Vagina (tissue), 2 donors: ENCODE measurements at places on chromosomes 13 and 19. TPM values are rescaled to one million over a fixed set of nuclear protein-coding genes. Genes with fewer than 3 reads are reported as not detected.

GRCh38 chr19:5943623-5944022, 29.6 kb downstream of the CAPS start:
- DNase-seq, result no peak

DNA sequence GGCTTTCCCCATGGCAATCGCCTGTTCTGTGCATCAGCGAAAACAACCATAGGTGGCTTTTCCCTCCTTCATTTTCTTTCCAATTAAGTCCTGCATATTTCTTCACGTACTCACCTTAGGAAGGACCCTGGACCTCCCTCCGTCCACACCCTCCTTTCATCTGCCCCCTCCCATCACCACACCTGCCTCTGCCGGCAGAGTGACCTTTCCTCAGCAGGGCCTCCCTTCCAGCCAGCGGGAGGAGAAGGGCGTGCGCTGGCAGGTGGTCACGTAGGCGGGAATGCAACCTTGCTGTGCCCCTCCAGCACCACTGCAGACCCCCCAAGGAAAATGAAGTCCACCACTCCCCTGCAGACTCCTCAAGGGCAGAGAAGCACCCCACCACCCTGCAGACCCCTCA, 61.1 kb downstream of the GSX1 start:
- DNase-seq, result no peak

DNA sequence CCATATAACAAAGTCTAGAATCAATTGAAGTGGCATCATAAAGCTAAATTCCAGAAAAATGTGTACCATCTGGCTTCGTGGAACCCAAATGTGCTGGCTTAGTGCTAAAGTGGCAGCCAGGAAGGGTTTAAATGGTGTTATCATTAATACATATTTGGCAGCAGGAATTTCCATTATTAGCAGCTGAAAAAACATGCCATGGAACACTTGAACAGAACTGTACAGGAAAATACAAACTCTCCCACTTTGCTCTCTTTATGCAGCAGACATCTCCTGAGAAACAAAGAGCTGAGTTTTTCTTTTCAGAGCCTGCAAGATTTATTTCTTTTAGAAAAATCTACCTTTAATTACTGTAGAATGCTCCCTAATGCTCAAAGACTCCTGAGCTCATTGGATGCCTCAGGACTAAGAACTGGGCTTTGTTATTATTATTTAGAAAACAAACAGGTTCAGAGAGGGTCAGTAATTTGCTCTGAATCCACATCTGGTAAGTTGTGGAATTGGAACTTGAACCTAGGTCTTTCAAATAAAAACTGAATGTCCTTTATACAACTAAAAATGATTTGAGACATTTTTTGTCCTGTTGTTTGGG, 179.0 kb downstream of the LACC1 start:
- no peak for DNase-seq

DNA sequence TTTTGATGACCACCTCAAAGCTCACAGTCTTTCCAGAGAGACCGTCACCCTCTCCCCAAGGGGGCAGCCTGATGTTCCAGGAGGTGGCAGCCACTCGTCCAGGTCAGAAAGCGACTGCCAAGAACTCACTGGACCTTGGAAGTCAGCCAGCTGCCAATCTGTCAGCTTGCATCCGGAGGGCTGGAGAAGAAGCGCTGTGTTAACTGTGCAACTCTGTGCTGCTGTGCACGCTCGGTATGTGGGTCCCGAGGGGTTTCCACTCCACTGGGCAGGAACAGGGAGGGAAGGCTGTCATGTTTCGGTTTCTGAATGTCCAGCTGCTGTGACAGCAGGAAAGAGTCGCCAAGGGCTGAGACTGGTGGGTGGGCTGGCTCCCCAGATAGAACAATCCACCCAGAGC, 89.2 kb downstream of the CACNA1A start:
- DNase-seq, result no peak

GRCh38 chr13:28392896-28393505, 101.9 kb downstream of the FLT1 start:
- DNase-seq, result no peak

Gene CRYL1
- total RNA-seq, result 35.4 TPM

DNA sequence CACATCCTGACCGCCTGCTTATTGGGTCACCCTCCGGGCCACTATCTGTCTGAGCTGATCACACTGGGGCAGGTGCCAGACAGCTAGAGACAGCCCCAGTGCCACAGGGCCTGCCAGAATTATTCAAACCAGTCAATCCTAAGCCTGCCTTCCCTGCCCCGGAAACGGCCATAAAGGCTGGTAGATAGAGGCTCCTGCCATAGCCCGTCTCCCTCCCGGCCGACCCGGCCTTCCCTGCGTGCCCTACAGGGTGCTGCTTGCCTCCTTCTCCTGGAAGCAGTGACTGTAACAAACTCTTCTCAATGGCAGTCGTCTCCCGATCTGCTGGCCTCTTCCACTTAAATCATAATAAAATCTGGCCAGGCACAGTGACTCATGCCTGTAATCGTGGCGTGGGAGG, 158.6 kb upstream of the SOX1 start:
- DNase-seq, result peak; percentile 84

DNA sequence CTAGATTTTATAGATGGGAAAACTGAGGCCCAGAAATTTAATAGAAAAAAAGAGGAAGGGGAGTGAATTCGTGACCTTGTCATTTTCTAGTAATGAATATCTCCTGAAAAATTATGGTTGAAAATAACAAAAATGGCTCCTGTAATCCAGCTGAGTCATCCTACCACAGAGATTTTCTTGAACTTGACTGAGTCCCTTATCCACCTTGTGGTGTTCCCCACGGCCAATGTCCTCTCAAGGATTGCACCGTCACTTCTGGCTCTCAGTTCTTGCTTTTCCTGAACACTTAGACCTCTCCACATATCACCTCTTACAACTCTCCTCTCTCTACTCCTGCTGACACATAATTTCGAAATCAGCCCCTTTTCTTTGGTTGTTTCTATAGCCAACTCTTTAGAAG, 1.2 kb upstream of the KATNAL1 start:
- DNase-seq, result no peak

DNA sequence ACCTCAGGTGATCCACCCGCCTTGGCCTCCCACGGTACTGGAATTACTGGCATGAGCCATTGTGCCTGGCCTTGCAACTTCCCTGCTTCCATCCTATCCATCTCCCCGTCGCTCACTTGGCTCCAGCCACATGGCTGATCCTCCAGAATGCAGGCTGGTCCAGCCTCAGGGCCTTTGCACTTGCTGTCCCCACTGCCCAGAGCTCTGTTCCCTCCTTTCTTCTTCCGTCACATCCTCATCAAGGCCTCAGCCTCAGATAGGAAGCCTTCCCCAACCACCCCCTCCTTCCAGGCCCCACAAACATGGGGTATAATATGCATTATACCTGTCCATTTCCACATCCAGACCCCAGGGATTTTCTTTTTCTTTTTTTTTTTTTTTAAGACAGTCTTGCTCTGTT, 16.2 kb downstream of the MAST3 start:
- no peak for DNase-seq

Gene PVR
- total RNA-seq, result 26.0 TPM

Gene MPHOSPH8
- 22.8 TPM for total RNA-seq

Gene CYP2A6
- total RNA-seq, result 2.0 TPM

DNA sequence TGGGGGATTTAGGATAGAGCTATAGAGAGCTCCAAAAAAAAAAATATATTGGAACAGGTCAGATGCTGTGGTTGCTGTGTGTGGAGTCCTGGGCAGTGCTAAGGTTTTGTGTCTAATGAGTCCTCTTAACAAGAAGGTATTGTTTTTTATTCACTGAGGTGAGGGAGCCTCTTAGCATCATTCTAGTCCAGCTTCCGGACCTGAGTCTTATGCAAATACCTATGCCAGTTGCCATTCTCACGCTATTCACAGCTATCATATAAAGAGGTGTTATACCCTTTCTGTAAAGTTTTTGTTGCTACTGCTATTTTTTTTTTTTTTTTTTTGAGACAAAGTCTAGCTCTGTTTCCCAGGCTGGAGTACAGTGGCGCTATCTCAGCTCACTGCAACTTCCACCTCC, 1.4 kb downstream of the NLRP2 start:
- DNase-seq, result no peak

DNA sequence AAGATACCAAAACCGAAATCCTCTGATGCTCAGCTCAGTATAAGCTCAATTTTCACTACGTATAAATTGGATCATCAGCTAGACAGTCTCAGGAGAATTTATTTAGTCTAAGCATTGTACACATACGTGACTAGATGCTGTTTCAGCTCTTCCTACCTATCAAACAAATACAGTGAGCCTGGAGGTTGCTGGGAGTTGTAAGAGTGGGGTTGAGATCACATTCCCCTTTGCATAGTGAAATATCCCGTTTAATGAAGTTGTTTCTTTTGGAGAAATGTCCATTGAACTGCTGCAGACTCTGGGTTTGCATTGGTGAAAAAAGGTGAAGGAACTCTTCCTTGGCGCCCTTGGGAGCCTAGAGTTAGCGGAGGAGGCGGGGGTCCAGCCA, 68.9 kb upstream of the GJB6 start:
- DNase-seq, result no peak

Gene C2CD4C
- 2.2 TPM for total RNA-seq

- no peak for DNase-seq
Observed at GRCh38 chr13:79062291-79062690, 343.8 kb downstream of the RBM26 start.

DNA sequence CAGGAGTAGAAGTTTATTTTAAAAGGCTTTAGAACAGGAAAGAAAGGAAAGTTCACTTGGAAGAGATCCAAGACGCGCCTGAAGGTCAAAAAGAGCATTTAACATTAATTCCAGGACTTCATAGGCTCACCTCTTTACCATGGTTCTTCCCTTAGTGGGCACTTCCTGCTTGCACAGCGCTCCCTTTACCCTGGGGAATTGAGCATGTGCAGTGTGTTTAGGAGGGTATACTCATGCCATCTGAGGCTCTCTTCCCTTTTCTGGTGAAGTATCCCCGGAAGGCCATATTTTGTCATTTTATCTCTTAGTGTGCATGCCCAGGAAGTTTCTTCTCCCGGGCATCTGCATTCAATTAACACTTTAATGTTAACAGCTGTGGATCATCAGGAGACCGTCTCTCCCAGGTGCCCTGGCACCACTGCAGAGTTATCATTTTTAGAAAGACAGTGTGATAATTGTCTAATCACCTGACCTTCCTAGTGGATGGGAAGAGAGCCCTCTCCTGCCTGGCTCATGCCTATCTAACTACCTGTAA, 66.1 kb upstream of the ABCC4 start:
- no peak for DNase-seq

GRCh38 chr13:30639671-30640070, 22.0 kb downstream of the USPL1 start:
- no peak for DNase-seq

Gene RAB3D
- total RNA-seq, result 33.9 TPM

DNA sequence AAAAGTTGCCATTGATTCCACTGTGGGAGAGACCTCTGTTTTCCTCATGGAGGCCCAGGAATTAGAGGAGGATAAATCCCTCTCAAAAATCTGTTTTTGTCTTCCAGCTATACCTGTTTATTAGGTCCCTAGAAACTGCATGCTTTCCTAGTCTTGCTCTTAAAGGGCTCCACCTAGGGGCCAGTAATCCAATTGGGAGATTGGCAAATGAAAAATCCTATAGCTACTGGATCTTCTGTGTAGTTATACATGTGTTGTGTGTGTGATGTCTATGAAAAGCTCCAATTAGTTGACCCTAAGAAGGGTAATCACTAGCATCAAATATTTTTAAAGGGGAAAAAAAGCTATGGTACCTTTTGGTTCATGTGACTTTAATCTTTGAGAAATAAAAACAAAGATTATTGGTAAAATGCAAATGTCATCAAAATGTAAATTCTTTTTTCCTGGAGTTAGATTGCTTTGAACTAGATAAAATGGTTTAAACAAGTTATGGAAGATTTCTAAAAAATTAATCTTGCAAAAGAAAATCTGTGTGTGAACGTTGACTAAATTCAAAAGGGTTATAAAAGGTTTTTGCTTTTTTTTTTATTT, 63.4 kb upstream of the C1QTNF9B start:
- no peak for DNase-seq

- no peak for DNase-seq
Observed at GRCh38 chr19:38274739-38275138, 10.4 kb downstream of the SPINT2 start.

Gene KPNA3
- total RNA-seq, result 17.2 TPM

Gene IGFL2
- not detected for total RNA-seq

DNA sequence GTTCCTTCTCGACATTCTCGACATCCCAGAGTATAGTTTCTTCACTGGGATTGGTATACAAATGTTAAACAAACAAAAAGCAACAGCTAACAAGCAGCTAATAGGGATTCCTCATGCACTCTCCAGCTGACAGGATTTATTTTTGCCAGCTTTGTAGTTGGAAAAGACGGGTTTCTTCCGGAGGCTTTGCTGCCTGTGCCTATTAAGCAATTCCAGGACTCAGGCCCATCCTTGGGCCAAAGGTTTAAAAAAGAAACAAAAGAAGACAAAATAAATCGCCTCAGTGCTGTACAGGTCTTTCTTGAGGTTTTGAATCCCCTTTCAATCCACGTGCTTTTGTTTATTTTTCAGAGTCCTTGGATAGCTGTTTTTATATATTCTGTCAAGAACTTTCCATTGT, 1414.5 kb upstream of the PCDH9 start:
- no peak for DNase-seq

Gene DENND1C
- 2.9 TPM for total RNA-seq

DNA sequence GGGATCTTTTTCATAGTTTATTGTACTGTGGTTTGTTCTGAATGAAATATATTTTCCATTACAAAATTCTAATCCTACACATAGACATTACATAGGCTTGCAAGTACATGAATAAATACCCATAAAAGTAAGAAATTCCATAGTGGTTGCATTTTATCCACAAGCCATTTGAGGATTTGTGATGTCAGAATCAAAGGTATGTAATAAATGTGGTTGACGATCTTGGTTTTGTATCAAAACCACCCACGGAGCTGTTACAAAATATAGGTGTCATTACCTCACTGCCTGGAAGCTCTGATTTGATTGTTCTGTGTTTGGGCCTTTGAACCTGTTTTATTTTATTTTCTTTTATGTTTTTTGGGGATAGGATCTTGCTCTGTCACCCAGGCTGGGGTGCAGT, 125.1 kb downstream of the NALCN start:
- DNase-seq, result no peak

DNA sequence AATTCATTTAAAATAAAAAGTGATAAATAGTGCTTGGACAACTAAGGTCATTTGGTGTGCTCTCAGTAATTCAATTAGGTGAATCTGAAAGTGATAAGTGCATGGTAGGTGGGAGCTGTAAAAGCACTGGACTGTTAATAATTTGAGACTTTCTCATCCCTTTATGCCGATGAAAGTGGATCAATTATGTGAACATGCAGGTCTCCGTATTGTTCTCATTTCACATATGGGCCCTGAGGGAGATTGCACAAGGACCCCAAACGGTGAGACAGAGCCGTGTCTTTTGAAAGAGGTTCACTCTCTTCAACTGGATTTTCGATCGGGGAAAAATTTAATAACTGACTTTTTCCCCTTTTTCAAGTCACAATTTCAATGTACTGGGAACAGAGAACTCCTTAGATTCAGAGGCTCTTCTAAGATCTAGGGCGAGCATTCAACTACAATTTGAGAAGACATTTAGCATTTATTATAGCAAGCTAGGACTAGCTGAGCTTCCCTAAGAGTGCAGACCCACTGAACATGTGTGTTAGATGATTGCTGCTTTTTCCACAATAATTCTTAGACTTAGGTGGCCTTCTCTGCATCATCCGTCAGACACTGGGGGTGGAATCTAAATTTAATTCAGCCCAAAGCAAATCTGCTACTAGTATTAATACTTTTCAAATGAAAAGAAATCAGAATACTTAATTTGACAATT, 347.6 kb downstream of the OXGR1 start:
- DNase-seq, result no peak

- no peak for DNase-seq
Observed at GRCh38 chr19:912181-913079, 589 bp downstream of the R3HDM4 start.

GRCh38 chr13:30463787-30464495, 1.8 kb downstream of the HMGB1 start:
- DNase-seq, result peak; percentile 88
